ENCODE measurements at places on chromosomes 1 and 21.

DNA sequence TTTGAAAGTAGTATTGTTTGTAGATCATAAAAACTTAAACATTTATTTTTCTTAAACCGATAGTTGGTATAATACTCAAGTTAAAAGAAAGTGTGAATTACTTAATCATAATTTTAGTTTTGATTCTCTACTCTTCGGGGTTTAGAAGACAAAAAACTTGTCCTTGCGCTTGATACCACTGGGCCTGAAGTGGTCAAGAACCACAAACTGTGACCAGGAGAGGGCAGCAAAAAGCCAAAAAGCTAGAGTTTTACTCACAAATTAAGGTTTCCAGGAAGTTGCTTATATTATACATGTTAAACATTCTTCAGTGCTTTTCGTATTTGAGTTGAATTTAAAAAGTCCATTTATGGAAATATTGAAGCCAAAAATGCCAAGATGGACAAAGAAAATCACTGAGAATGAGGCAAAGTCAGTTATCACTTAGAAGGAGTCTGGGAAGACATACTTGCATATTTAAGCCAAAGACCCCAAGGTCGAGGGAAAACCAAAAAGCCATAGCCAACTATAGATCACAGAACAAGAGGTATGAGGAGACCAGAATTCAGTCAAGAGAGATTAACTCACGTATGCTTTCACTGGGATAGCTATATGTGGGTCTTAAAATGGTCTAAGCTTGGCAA, 34.2 kb downstream of the EFCAB7 start:
- peak; percentile 32 for DNase-seq

GRCh38 chr1:10328180-10328963, 70.5 kb upstream of the PGD start:
- no peak for DNase-seq

GRCh38 chr1:25952841-25953401, 44.9 kb downstream of the PAFAH2 start:
- peak; percentile 53 for DNase-seq

- DNase-seq: no peak
Measured at GRCh38 chr1:179510038-179510437, 65.7 kb downstream of the NPHS2 start.

DNA sequence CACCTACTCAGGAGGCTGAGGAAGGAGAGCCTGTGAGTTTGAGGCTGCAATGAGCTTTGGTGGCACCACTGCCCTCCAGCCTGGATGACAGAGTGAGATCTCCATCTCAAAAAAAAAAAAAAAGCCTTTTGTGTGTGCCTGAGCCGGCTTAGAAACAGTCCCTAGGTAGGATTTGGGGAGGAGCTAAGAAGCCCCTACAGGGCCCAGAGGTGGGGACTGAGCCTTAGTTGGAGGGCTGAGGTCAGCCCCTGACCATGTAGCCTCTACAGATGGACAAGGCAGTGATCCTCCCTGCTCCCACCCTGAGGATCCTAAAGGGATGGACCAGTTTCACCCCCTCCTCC, 2.5 kb downstream of the ADAMTSL4 start:
- DNase-seq: no peak

DNA sequence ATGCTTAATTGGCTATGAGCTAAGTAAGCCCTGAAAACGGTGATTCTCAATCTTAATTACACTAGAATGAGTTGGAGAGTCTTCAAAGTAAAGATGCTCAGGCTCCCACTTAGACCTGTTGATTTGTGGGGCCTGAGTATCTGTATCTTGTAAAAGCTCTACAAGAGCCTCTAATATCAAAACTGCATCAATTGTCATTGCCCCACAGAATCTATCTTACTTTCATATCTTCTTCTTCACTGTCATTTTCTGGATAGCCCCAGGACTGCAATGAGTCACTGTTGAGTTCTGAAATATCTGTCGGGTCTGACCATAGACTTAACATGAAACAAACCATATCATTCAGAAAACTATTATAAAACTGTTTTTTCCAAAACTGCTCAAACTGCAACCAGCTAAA, 102.8 kb upstream of the SERTAD4 start:
- DNase-seq: no peak

Data from AG08395 (cell line).